ENCODE measurements at places on chromosomes 1 and 21.

DNA sequence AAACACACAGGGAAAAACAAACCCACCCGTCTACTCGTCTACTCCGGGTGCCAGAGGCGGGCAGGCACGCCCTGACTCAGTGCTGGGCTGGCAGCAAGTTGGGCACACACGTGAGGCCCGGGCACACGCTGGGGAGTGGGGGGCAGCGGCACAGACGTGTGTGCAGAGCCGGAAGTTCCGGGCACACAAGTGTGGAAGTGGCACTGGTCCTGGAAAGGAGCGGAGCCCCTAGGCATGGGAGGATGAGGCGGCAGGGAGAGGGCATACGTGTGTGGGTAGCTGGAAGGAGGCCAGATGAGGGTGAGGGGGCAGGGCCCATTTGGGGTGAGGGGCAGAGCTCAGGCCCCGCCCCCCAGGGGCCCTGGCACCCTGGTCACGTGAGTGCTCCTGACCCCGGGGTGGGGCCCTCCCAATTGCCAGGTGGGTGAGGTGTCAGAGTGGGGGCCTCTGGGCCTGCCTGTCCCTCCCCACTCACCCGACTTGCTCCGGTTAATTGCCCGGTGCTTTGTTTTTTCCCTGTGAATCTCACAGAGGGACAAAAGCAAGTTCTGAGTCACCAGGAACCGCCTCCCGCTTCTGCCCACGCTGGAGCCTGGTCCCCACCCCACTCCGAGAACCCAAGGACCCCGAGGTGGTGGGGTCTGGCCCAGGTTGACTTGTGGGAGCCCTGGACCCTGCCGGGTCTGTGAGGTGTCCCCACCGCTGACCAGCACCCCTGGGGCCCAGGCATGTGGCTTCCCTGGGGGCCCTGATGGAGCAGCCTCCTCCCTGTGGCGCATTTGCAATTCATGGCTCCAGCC is 104.8 kb upstream of the CASZ1 start:
- no peak for DNase-seq

DNA sequence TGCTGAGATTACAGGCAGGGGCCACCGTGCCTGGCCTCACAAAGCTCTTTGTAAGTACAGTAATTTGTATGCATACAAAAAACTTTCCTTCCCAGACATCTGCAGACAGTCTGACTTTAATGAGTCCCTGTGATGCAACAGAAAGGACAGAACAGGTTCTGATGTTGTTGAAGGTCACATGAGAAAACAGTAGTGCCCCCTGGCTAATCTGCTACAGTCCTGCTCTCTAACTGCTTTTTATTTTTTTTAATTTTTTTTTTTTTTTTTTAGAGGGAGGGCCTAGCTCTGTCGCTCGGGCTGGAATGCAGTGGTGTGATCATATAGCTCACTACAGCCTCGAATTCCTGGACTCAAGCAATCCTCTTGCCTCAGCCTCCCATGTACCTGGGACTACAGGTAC is 36.7 kb downstream of the ACBD3 start:
- no peak for DNase-seq

- no peak for DNase-seq
These were observed 105.5 kb upstream of the CACYBP start for GRCh38 chr1:174894117-174894762.

- peak; percentile 47 for DNase-seq
These were observed 4.5 kb downstream of the ADARB1 start for GRCh38 chr21:45078877-45079281.

DNA sequence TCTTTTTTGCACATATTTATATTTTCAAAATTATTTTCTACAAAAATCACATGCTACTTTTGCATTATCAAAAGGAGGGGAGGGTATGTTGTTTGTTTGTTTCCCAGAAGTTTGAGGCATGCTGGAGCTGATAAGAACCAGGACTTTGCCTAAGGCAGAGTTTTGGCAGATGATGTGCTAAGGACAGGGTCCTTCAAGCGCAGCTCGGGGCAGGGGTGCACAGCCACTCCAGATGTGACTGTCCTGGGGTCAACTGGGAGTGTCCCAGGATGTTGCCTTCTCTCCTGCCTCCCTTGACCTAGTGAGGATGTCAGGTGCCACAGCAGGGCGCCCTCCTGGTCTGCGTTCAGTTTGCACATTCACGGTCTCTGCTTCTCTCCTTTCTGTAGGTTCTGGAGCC is 42.6 kb upstream of the SRRM1 start:
- DNase-seq = no peak

GRCh38 chr1:26723013-26723991 is 27.5 kb downstream of the ARID1A start:
- no peak for DNase-seq

All from activated CD4-positive, CD25-positive, alpha-beta regulatory T cell treated with anti-CD3 and anti-CD28 coated beads, Interleukin-2, amount 50 U/mL, for 72 hours (primary cell).